ENCODE measurements at places on chromosomes 5 and 9. TPM values are rescaled to one million over a fixed set of nuclear protein-coding genes. Genes with fewer than 3 reads are reported as not detected.

- peak; percentile 38 for DNase-seq
Measured at GRCh38 chr5:139747583-139748504, 47.8 kb upstream of the PSD2 start.

GRCh38 chr9:36934478-36935065 lies 99.5 kb downstream of the PAX5 start:
- no peak for DNase-seq

GRCh38 chr5:180668835-180669596 lies 19.6 kb upstream of the FLT4 start:
- DNase-seq, result no peak

DNA sequence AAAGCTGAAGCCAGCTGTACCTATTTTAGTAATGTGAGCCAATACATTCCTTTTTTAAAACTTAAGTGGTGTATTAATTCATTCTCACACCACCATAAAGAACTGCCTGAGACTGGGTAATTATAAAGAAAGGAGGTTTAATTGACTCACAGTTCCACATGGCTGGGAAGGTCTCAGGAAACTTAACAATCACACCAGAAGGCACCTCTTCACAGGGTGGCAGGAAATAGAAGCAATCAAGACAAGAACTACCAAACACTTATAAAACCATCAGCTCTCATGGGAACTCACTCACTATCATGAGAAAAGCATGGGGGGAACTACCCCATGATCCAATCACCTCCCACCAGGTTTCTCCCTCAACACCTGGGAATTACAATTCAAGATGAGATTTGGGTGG lies 21.0 kb downstream of the ESM1 start:
- no peak for DNase-seq

GRCh38 chr5:41425736-41426135 lies 84.7 kb downstream of the PLCXD3 start:
- DNase-seq, result peak; percentile 36

- DNase-seq, result no peak
Measured at GRCh38 chr5:42877431-42877830, 65.7 kb upstream of the SELENOP start.

GRM6 gene
- total RNA-seq, result not detected

GRCh38 chr5:77437194-77437593 lies 54.9 kb downstream of the WDR41 start:
- no peak for DNase-seq

MARCHF11 gene
- not detected for total RNA-seq

- DNase-seq, result no peak
Measured at GRCh38 chr9:75648034-75648433, 242.4 kb upstream of the PCSK5 start.

GRCh38 chr5:10856683-10857337 lies 95.8 kb upstream of the DAP start:
- peak; percentile 48 for DNase-seq

- DNase-seq, result peak; percentile 9
Measured at GRCh38 chr9:93950619-93951601, 4.2 kb downstream of the BARX1 start.

DNA sequence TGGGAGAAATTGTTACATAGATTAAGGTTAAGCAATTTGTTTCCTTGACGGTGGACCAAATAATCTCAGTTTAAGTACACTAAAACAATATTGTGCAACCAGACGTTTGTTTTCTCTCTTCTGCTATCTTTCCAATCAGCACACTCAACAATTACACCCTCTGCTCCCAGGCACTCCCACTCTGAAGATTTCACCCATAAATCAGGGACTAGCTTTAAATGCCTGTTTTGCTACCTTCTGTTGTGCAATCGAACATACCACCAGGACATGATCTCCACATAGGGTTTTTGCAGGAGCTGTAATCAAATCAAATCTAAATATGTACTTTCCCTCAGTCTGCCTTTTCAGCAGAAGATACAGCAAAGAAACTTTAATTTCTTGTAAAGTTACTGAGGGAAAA lies 405.8 kb upstream of the TLE4 start:
- peak; percentile 21 for DNase-seq

SLC4A9 gene
- not detected for total RNA-seq

DNA sequence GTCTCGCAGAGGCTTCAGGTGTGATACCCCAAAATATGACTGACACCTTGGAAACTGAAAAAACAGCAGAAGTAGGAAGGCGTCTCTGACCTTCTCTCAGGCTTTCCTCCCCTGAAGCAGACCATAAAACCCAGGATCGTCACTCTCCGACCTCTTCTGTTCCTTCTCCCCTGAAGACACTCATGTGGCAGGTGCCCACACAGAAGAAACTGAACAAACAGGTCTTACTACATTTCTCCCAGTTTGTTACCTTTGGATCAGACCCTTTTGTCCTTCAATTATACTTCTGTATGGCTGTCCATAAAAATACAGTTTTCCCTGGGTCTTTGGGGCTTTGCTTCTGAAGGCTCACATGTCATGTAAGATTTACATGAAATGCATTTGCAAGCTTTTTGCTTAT lies 10.3 kb upstream of the PRUNE2 start:
- DNase-seq, result no peak

GRCh38 chr5:5037674-5038073 lies 102.5 kb upstream of the ADAMTS16 start:
- DNase-seq, result no peak

DMRT1 gene
- total RNA-seq, result not detected

PRRT1B gene
- not detected for total RNA-seq
